ENCODE measurements at places on chromosomes 1 and 21.

DNA sequence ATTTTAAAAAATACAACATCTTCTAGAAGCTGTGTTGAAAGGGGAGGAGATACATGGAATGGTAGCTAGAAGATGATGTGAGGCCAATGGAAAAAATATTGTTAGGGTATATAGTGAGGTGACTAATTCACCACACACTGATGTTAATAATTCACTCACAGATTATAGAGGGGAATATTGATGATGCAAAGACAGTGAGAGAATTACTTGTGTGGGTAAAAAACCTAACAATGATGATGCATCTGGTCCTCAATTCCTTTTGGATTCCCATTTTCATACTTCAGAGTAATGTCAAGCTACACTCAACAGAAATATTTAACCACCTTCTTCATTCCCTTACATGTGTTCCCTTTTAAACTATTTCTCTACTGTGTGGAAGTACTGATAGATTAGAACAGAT is 169.5 kb upstream of the DPYD start:
- DNase-seq = no peak

- no peak for DNase-seq
Observed at GRCh38 chr1:219564109-219564508, 48.8 kb downstream of the ZC3H11B start.

DNA sequence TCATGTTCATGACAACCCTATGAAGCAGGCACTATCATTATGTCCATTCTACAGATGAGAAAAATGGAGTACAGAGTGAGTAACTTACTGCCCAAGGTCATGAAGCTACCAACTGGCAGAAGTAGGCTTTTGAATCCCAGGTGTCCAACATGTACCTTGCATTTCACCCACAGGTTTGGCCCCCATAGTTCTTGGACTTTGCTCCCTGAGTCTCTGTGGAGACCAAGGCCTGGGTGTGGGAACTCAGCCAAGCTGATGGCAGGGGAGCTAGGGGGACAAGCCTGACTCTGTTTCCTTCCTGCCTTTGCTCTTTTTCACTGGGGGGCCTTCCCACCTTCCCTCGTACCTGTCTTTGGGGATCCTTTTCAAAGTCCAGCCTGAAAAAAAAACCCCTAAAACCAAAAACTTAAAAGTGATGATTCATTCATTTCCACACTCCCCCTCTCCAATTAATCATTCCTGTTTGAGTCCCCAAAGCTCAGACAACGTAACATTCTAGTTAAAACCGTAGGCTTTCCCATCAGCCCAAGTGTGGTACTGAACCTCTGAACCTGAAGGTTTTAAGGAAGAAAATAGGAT is 8.5 kb upstream of the TTC22 start:
- no peak for DNase-seq

DNA sequence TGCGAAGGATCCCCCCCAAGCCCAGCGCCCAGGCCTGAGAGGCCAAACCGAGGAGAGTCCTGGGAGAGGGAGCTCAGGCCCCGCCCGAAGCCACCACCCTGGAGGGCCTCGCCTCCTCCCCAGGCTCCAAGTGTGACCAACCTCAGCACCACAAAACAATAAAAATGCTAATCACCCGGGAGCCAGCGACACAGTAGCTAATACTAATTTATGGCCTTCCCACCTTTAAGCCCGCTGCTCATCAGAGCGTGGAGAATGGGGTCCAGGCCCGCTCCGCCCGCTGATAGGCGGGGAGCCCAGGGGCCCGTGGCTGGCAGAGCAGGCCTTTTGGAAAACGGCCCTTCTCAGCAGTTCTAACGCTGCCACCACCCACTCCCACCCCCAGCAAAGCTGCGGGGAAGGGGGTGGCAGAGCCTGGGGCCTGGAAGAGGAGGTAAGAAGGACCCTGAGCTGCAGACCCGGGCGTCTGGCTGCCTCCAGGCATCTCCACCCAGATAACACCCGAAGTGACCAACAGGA is 20.4 kb upstream of the TAS1R2 start:
- DNase-seq = no peak

DNA sequence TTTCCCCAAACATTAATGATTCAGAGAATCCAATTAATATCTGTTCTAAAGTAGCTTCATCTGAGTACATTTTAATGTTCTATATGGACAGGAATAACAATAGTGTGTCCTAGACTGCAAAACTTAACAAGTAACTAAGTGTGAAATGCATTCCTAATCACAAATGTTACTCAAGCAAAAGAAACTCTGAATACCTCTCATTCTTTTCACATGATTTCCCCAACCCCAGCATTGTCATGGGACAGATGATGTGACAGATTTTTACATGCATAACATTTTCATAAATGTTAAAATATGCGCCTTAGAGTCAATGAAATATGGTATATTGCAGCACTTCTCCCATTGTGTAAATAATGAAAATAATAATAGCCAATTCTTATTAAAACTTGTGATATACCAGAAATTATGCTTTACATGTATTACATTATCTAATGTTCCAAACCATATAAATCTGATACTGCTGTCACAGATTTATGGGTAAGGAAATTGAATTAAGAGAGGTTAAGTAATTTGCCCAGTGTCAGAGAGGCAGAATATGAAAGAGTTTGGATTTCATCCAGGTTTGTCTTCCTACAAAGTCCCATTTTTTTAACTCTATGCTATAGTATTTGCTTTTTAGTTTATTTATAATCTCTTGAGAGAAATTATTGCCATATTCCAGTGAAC is 269.4 kb downstream of the LRRC7 start:
- DNase-seq = no peak

GRCh38 chr1:101290922-101291561 is 54.2 kb downstream of the S1PR1 start:
- no peak for DNase-seq

DNA sequence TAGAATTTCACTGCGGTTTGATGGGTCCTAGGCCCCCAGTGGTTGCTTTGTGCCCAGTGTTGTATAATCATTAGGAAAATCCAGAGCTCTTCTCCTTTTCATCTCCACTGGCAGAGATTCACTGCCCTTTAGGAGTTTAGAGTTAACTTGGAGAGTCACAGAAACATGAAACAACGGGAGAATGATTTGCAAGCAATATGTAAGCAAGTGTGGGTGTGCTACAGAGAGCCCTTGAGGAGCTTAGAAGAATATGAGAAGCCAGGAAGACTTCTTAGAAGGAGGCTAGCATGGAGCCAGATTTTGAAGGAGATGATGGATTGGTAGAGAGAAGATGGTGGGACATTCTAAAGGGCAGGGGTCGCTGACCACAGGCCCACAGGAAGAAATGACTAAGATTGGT is 327.3 kb downstream of the ZNF326 start:
- no peak for DNase-seq

DNA sequence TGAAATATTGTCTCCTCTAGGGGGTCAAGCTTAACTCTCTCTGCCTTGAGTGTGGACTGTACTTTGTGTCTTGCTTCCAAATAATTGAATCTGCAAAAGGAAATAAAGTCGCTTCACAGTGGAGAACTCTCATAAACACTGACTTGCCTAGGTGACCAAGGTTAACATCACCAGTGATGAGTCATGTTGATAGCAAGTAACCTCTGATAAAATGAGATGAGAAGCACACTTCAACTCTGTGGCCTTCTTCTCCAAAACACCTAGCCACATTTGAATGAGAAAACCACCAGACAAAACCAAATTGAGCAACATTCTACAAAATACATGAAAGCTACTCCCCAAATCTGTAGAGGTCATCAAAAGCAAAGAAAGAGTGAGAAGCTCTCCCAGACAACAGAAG is 37.6 kb downstream of the PDE4B start:
- no peak for DNase-seq

- no peak for DNase-seq
Observed at GRCh38 chr1:53967409-53968124, 21.4 kb downstream of the LRRC42 start.

- DNase-seq = no peak
Observed at GRCh38 chr1:219123036-219123435, 50.6 kb upstream of the LYPLAL1 start.

GRCh38 chr1:166489670-166490436 is 323.1 kb upstream of the FAM78B start:
- DNase-seq = no peak

GRCh38 chr1:155241841-155242264 is 13.4 kb downstream of the ENTREP3 start:
- no peak for DNase-seq

GRCh38 chr1:159821171-159821867 is 5.4 kb upstream of the SLAMF8 start:
- DNase-seq = no peak

GRCh38 chr1:215890438-215890837 is 323.3 kb downstream of the KCTD3 start:
- DNase-seq = no peak

GRCh38 chr21:33396951-33397350 is 6.3 kb upstream of the IFNGR2 start:
- DNase-seq = no peak

DNA sequence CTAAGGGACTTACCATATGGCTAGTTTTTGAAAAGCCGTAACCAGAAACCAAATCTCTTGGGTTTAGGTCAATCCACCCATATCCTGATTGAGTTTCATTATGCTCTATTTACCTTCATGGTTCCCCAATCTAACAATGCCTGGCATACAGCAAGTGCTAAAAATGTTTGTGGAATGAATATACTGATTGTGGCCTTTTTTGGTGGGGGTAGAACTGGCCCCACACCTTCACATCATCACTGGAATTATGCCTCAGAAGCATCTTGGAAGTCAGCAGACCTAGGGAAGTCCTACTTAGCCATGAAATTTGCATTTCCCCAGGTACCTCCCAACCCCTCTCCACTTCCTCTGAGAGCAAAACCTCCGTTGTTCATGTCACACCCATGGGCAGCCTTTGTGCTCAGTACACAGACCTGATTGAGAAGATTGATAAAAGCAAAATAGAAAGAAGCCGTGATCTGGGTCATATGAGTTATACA is 17.8 kb upstream of the SLAMF1 start:
- no peak for DNase-seq

DNA sequence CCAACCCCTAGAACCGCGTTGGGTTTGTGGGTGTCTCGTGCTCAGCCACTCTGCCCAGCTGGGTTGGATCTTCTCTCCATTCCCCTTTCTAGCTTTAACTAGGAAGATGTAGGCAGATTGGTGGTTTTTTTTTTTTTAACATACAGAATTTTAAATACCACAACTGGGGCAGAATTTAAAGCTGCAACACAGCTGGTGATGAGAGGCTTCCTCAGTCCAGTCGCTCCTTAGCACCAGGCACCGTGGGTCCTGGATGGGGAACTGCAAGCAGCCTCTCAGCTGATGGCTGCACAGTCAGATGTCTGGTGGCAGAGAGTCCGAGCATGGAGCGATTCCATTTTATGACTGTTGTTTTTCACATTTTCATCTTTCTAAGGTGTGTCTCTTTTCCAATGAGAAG is 18.7 kb downstream of the TFF3 start:
- DNase-seq = no peak

Measured in SW 1271 (cell line).